ENCODE measurements at places on chromosomes 3 and 15.

GRCh38 chr3:140610544-140610943 lies 67.3 kb upstream of the TRIM42 start:
- peaks cover 6% of the 10 kb centered on the region for H3K27me3 ChIP-seq
- H3K4me1 ChIP-seq: no peaks in the 10 kb centered on the region
- H3K27ac ChIP-seq: no peak overlapping the region
- no peak overlapping the region for H3K4me3 ChIP-seq

- H3K27ac ChIP-seq: peak overlapping the region; percentile 30
- H3K36me3 ChIP-seq: peaks cover 4% of the 10 kb centered on the region
- no peak for DNase-seq
Measured at GRCh38 chr15:75171408-75171807, 30.3 kb upstream of the C15orf39 start.

- no peak for DNase-seq
- no peaks in the 10 kb centered on the region for H3K36me3 ChIP-seq
- no peaks in the 10 kb centered on the region for H3K4me1 ChIP-seq
- H3K4me3 ChIP-seq: no peak overlapping the region
- no peaks in the 10 kb centered on the region for H3K27me3 ChIP-seq
Measured at GRCh38 chr3:35673017-35673416, 33.7 kb downstream of the ARPP21 start.

GRCh38 chr15:52100807-52101442 lies 11.7 kb downstream of the BCL2L10 start:
- H3K36me3 ChIP-seq: peaks cover 5% of the 10 kb centered on the region
- H3K4me3 ChIP-seq: no peak overlapping the region
- H3K4me1 ChIP-seq: peaks cover 3% of the 10 kb centered on the region
- no peak for DNase-seq

DNA sequence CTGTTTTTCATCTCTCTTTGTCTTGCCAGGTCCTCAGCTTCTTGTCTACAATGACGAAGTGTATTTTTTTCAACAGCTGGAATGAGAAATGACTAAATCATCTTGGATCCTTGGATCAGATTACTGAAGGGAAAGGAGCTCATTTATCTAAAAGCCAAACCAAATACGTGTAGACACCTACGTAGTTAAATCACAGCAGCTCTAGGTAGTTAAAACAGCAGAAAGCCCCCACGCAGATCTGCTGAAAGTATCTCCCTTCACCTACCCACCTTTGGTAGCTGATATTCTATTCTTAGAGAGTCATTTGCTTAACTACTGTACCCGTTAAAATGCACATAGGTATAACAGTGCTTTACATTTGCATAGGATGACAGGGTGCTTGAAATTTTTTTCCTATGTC lies 105.5 kb upstream of the WNT5A start:
- no peak for DNase-seq
- no peaks in the 10 kb centered on the region for H3K36me3 ChIP-seq
- H3K4me1 ChIP-seq: no peaks in the 10 kb centered on the region
- H3K27ac ChIP-seq: no peak overlapping the region
- no peak overlapping the region for H3K4me3 ChIP-seq

GRCh38 chr3:63931290-63931689 lies 19.1 kb upstream of the SCAANT1 start:
- no peak overlapping the region for H3K4me3 ChIP-seq
- H3K4me1 ChIP-seq: peaks cover 58% of the 10 kb centered on the region
- DNase-seq: no peak
